ENCODE measurements at places on chromosomes 7 and 10.

DNA sequence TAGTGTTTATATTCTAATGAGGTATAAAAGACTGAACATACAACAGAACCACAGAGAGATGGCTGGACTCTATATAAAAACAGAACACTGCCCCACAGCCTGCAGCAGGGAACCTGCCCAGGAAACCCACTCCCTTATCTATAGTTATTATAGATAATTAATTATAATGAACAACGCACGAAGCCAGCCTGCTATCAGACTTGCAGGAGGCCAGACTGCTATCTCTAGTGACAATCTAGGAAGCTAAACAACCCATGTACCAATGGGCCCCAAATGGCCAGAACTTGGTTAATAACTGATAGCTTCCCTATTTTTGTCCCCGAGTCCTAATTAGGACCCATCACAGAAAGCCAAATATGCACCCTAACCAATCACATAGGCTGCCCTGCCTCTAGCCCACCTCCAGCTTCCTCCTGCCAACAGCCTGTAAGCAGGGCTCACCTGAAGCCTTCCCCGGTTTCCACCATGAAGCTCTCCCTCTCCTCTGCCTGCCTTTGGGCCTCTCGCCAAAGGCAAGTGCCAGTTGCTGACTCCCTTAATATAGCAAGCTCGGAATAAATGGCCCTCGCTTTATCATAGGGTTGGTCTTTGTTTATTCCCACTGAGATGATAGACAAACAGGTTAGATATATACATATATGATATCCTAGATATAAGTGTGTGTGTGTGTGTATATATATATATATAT lies 74.5 kb downstream of the SYPL1 start:
- no peak for DNase-seq

DNA sequence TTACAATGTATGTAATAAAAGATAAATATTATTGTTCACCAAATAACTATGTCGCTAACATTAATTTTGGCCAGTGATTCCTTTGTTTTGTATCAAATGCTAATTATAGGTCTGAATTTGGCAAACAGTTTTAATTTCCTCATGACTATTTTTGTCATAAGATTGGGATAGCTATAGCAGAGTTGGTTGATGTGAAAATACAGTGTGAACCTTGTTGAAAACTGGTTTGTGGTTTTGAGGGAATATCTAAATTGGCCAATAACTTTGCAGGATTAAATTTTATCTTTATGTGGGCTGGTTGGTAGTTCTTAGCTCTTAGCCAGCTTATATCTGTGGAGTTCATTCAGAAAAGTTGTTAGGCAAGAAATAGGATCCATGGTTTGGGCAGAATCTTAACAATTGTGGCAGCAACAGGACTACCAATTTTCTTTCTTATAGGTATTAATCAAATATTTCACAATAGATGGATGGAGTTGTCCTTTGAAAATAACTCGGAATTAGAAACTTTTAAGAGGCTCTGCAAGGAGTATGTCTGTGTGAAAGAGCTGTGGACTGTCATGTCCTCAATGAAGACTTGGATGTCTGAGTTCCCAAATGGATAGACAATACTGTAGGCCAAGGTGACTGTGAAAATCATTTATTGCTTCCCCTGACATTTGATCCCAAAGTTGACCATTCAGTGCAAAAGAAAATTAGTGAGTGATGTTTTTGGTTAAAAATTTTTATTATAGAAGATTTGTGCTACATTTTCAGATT lies 73.5 kb downstream of the PRKG1 start:
- DNase-seq = no peak

- no peak for DNase-seq
These were observed 9.6 kb downstream of the INSYN2A start for GRCh38 chr10:127186813-127187212.

GRCh38 chr10:44991571-44991970 lies 9.2 kb upstream of the ZNF22 start:
- no peak for DNase-seq

DNA sequence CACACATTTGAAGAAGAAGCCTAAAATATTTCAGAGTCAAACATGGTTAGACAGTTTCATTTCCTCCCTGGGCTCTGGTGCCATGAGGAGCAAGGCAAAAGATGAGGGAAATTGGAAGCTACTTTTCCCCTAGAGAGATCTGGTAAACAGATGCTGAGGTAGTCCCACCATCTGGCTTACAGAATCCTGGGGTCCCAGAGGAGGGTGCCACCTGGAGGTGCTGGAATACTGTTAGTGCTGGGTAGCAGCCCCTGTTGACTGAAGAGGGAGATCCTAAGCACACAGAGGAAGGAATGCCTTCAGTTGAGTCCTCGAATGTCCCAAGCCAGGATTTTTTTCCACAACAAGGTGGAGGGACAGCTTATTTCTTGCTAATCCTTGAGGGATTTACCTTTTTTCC lies 160.1 kb downstream of the FZD1 start:
- no peak for DNase-seq

DNA sequence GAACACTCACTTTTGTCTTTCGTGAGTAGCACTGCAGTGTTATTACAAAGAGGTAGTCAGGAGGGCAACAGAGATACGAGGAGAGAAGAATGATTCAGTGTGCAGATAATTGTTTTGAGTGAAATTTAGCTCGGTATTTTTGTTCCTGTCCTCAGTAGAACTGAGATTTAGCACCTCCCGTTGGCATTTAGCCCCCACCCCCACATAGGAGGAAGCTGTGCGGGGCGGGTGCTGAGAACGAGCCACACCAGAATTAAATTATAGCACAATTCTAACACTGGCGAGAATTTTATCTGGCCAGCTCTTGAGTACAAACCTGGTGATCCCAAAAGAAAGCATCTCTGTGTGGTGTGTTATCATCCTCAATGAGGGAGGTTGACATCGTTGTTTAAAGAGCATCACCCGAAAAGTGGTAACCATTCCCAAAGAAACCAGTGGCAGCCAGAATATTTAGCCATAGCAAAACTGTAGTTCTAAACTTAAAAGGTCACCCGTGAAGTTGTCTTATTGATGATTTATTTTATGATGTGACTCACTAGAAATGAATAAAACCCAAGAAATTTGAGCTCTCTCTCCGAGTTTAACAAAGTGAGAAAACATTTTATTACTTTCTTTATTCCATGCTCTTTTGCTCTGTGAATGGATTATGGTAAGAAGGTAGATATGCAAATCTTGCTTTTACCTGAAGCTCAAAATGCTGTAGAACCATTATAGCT lies 612.2 kb downstream of the SUGCT start:
- no peak for DNase-seq

DNA sequence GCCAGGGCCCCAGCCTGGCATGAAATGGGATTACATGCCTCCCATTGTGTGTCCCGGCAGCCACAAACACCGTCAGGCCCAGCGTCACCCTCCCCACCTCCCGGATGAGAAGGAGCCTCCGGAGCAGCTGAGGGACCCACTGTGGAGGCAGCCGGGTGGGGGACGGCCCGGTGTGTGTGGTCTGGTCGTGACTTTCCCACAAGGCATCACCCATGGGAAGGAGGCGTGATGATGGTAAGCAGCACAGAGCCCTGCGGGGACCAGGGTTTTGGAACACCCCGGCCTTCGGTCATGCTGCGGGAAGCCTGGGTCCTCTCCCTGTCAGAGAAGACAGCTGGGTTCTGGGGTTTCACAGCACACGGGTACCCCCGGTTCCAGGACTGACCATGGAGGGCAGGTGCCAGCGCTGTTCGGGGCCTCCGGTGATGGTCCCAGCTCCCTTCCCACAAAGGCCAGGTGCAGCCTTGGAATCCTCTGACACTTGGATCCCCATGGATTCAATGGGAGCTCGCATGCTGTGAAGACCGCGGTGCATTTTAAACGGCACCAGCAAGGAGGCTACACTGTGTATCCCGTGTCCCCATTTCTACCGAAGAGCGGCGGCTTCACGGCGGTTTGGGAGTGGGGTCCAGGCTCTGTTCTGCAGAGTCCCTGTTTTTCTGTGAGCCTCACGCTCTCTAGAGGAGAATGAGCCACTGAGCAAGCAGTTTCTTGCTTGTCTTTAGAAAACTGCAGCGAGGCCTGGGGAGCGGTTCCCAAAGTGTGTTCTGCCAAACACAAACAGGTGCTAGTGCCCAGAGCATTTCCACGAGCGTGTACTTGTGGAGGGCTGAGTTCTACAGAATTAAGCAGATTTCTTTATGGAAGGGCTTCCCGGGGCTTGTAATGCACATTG lies 336.0 kb downstream of the ADARB2 start:
- no peak for DNase-seq

DNA sequence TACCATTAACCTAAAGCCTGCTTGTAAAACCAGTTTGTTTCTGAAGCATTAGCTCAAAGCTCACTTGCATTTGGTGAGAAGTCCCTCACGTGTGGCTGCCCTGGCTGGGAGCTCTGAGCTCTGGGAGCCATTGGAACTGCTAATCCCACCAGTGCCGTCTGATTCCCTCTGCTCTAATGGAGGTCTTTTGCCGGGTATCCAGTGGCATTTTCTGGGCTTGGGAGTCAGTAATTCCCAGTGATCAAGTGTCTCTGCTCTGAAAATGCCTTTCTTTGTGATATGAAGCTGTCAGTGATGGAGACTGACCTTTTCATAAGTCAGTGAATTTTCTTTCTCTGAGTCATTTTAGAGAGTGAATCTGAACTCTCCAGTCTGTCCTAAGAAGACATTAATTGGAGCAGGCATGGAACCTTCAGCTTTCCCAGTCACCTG lies 36.9 kb upstream of the FAM20C start:
- no peak for DNase-seq

DNA sequence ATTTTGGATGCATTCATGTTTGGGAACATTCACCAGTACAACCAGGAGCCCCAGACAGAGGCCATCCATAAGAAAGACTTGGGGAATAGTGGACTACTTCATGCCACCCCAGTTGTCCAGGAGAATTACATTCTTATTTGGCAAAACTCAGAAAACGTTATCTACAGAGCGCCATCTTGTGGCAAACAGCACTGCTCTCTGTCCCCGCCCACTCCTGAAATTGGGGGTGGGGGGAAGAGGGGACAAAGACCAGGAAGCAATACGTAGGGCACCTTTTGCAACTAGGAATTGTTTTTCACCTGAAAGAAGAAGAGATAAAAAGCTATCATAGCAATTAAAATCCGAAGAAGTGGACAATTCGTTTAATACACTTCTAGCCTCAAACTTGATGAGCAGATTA lies 134.6 kb upstream of the MGMT start:
- no peak for DNase-seq

DNA sequence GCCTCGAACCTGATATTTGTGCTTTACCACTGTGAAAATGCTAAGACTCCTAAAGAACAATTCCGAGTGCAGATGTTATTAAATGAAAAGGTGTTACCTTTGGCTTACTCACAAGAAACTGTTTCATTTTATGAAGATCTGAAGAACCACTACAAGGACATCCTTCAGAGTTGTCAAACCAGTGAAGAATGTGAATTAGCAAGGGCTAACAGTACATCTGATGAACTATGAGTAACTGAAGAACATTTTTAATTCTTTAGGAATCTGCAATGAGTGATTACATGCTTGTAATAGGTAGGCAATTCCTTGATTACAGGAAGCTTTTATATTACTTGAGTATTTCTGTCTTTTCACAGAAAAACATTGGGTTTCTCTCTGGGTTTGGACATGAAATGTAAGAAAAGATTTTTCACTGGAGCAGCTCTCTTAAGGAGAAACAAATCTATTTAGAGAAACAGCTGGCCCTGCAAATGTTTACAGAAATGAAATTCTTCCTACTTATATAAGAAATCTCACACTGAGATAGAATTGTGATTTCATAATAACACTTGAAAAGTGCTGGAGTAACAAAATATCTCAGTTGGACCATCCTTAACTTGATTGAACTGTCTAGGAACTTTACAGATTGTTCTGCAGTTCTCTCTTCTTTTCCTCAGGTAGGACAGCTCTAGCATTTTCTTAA lies 47.7 kb downstream of the MINPP1 start:
- no peak for DNase-seq

- no peak for DNase-seq
These were observed 132.6 kb upstream of the NAMPT start for GRCh38 chr7:106417273-106417902.

Data from stimulated activated CD4-positive, alpha-beta T cell treated with anti-CD3 and anti-CD28 coated beads, Interleukin-12 subunit alpha, Interleukin-12 subunit beta, amount 100 ng/mL, for 24 hours (primary cell).